Adrenal gland (tissue), 19 donors: ENCODE measurements at places on chromosomes 2 and 18.
A peak's percentile ranks its signal among the peaks of the same experiment; 100 is the strongest.

DNA sequence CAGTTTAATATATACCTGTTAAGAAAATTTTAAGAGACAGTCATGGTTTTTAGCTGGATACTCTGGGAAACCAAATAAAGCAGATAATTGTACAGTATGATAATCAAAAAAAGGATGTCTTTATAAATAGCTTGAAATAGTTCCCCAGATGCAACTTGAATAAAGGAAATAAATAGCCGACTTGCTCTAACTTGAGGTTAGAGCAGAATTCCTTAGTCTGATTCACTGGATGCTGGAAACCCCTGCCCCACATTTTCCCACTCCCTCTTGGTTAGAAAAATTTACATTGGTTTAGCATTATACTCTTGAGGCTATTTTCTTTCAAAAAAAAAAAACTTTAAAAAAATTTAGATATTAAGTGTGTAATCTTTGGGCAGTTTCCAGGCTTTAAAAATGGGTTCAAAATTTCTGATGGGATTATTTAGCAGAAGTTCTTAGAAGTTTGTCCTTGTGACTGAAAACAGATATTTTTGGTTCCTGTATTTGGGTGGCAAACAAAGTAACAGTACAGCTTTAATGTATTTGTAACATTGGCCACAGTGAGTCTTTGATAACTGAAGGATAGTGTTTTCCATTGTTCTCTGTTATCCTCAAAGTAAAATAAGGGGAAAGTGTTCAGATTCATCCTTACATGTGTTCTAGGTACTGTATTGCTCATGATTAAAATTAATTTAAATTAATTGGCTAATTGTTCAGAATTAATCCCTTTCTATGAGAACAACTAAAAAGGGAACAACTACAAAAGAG is 39.6 kb downstream of the ITGAV start:
- H3K36me3 ChIP-seq = no peaks in the 10 kb centered on the region
- no peaks in the 10 kb centered on the region for H3K27me3 ChIP-seq
- no peak for DNase-seq
- peaks cover 5% of the 10 kb centered on the region for H3K4me1 ChIP-seq

GRCh38 chr18:58447402-58448095 is 181.3 kb downstream of the ALPK2 start:
- no peak for DNase-seq
- H3K4me1 ChIP-seq = no peaks in the 10 kb centered on the region
- H3K27ac ChIP-seq = no peak overlapping the region

DNA sequence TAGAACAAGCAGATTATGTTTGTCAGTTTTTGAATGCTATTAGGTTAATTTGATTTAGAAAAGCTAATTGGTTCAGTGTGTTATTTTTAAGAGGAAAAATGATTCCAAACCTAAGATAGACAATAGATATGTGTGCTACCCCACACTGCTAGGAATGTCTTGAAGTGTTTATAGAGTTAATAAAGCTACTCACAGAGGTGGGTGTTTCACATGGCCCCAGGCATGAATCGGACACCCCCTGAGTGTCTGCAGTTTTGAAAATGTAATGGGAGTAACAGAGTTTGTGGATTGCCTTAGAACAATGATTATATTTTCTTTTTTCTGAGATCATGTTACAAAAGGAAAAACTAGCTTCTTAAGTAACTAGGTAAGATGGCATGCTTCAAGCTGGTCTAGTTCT is 348.3 kb downstream of the ADCYAP1 start:
- H3K4me1 ChIP-seq = no peaks in the 10 kb centered on the region
- no peak overlapping the region for H3K4me3 ChIP-seq
- H3K36me3 ChIP-seq = no peaks in the 10 kb centered on the region
- no peak for DNase-seq
- H3K27ac ChIP-seq = no peak overlapping the region

- no peaks in the 10 kb centered on the region for H3K36me3 ChIP-seq
- H3K4me1 ChIP-seq = peaks cover 34% of the 10 kb centered on the region
- H3K4me3 ChIP-seq = peak within 1 kb of the TSS; percentile 96
- DNase-seq = peak; percentile 97
- peak within 1 kb of the TSS; percentile 93 for H3K27ac ChIP-seq
Observed at GRCh38 chr2:119759451-119760236, at the start of gene PTPN4. Gene PTPN4, plus strand, starts transcription at chr2:119759922. Its CDS starts 49,932 bp downstream, at chr2:119809854.
